ENCODE measurements at places on chromosomes 3 and 15.

GRCh38 chr15:89772932-89773583, 3.1 kb upstream of the MESP2 start:
- peak; percentile 19 for DNase-seq

- no peak for DNase-seq
Measured at GRCh38 chr15:86392296-86392695, 312.6 kb downstream of the AGBL1 start.

- DNase-seq: peak; percentile 94
Measured at GRCh38 chr15:34721802-34722438, 32.9 kb downstream of the GJD2 start.

- DNase-seq: peak; percentile 51
Measured at GRCh38 chr3:57068437-57069089, 8.1 kb downstream of the SPATA12 start.

DNA sequence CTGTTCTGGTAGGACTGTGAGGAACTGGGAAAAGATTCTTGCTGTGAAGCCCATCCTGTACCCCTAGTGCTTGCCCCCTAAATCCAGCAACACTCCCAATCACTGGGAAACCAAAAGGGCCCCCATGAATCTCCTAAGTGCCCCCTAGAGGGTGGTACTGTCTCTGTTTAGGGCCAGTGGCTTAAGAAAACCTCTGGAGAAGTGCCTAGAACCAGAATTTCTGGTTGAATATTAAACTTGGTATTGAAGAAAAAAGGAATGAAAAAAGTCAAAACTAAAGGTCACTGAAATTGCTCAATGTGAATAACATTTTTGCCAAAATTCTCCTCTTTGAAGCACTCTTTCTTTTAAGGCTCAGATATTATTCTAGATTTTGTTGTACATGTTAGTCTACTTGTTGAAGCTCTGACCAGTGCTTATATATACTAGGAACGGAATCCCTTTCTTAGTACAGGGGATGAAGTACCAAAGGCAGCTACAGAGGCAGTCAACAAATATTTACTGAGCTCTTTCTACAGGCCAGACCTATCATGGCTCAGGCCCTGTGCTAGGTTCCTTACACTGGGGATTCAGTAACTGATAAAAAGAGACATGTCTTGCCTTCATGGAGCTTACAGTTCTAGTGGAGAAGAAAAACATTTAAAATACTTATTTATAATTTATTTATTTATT, 138.8 kb downstream of the MYLK start:
- no peak for DNase-seq

All from HFFc6 (cell line).